ENCODE measurements at places on chromosomes 5 and 9.

- no peak for DNase-seq
Observed at GRCh38 chr5:5039918-5040317, 100.2 kb upstream of the ADAMTS16 start.

GRCh38 chr9:68476847-68477246 is 63.8 kb downstream of the TMEM252 start:
- no peak for DNase-seq

GRCh38 chr5:143657647-143658285 is 154.2 kb upstream of the HMHB1 start:
- no peak for DNase-seq

DNA sequence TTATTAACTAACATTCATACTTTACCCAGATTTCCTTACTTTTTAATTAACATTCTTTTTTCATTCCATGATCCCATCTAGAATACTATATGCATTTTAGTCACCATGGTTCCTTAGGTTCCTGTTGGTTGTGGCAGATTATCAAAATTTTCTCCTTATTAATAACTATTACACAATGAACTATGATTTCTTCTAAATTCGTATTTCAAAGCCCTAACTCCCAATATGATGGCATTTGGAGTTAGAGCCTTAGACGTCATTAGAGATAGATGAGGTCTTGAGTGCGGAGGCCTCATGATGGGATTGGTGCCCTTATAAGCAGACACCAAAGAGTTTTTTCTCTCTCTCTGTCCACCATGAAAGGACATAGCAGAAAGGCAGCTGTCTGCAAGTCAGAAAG is 485.4 kb downstream of the TLR4 start:
- DNase-seq: no peak

DNA sequence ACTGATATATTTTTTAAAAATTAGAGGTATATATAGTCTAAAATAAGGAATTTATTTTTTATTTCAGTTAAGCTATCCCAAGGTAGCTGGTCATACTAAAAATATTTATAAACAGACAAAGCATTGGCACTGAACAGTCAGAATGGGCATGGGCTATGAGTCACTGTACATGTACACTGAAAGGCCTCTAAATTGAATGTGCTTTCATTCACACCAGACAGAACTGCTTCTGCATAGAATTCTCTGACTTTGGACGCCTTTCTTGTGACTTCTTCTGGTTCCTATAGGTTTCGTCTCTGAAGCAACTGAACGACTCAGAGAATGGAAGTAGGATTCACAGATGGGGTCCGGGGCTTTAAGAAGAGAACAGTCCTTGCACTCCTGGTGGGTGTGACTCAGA is 394.8 kb upstream of the MEF2C start:
- peak; percentile 21 for DNase-seq

GRCh38 chr5:132686193-132686592 is 12.4 kb downstream of the IL4 start:
- no peak for DNase-seq

- DNase-seq: no peak
Observed at GRCh38 chr9:85876628-85877027, 64.3 kb upstream of the NAA35 start.

DNA sequence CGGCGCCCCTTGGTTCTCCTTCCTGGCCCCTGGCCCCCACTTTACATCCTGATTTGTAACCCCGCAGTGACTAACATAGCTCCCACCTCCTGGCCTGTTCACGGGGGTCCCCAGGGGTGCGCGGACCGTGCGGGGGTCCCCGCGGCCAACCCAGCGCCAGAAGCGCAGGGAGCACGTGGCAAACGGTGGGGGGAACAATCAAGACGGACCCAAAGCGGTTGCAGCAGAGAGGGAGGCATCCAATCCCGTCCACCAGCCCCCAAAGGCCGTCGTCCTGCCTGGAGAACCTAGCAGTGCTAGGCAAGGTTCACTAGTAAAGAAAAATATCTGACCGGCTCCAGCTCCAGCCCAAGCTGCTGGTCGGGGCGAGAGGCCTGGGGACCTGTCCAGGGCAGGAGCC is 201.5 kb downstream of the AUH start:
- DNase-seq: no peak

DNA sequence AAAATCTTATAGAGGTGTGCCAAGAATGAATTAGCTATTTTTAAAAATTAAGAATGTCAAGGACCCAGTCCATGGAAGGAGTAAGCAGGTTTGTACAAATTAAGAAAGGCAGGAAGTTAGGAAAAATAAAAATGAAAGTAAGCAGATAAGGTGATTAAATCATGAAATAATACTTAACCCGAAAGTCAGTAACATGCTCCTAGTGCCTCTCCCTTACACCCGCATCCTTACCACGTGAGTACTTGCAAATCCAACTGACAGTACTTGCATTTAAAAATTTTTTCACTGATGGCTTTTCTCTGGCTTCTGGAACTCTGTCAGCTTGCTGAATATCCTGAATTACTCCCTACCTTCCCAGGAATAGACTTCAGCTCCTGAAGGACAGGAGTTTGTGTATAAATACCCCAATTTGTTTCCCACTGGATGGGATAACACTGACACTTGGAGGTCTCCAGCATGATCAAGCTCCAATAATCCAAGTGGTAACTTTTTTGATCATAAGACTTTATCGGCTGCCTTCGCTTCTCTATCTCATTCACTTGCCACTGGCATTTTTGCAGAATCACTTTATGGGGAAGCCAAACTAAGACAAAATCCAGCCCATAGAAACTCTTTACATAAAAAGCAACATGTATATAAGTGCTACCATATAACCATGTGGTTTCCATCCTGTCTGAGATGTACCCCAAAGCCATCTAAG is 41.6 kb upstream of the RICTOR start:
- DNase-seq: no peak

- DNase-seq: no peak
Observed at GRCh38 chr9:94772639-94773303, 46.3 kb downstream of the AOPEP start.

- DNase-seq: no peak
Observed at GRCh38 chr5:52804981-52805380, 17.3 kb downstream of the ITGA1 start.

GRCh38 chr9:80157561-80157983 is 585.8 kb downstream of the TLE4 start:
- DNase-seq: no peak

- no peak for DNase-seq
Observed at GRCh38 chr5:149423049-149423793, 44.1 kb upstream of the IL17B start.

DNA sequence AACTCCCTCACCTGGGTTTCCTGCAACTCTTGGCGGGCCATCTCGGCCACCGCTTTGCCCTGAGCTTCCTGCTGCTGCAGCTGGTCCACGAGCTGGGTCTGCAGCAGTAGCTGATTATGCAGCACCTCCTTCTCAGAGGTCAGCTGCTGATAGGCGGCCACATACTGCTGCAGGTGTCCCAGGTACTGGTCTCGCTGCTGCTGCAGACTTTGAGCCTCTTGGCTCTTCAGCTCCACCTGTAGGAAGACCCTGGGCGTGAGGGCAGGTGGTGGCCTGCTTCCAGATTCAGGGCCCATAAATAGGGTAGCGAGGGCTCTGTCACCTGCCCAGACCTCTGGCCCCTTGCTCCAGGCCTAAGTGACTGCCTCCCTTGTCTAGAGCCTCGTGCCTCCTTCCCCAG is 16.7 kb downstream of the GOLGA2 start:
- no peak for DNase-seq

DNA sequence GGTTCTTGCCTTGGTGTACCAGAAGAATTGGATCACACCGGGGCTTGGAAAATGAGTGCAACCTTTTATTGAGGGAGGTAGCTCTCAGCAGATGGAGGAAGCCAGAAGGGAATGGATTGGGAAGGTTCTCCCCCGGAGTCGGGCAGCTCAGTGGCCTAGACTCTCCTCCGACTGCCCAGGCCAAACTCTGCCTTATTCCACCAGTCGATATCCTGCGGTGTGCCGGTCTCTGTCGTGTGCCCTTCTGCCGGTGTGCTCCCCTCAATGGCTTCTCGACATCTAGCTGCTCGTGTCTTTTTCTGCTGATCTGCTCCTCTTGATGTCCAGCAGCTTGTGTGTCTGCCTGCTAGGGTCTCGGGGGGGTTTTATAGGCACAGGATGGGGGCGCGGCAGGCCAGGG is 87.4 kb upstream of the CCL21 start:
- no peak for DNase-seq

- DNase-seq: no peak
Observed at GRCh38 chr9:129524582-129525270, 96.2 kb downstream of the C9orf50 start.

DNA sequence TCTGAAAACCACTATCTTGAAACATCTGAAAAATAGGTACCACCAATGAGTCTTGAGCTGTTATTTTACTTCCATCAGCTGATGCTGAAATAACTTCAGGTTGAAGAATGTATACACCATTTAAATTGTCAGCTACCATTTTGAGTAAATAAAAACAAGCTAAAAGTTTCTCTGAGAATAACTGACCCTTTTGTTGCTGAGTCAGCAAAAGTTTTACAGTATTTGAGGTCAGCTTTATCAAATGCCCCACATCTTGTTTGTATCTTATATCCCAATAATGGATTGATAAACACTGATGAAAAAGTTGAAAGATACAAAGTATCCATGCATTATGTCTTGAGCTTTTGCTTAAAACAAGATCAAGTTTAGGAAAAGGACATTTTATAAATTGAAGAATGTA is 22.8 kb downstream of the CPLANE1 start:
- DNase-seq: no peak

DNA sequence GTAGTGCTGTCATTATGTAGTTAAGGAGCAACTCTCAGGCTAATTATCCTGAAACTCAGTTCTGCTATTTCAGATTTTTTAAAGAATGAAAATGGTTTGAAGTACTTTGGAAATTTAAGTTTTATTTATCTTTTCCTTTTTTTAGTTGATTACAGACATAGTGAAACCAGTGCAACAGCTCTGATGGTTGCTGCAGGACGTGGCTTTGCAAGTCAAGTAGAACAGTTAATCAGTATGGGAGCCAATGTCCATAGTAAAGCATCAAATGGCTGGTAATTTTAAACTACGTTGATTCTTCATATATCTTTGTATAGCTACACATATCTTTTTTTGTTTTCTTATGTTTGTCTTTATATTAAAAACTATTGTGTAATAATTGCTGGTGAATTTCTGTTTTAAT is 34.9 kb downstream of the YTHDC2 start:
- DNase-seq: no peak

GRCh38 chr9:34771007-34771406 is 61.1 kb upstream of the CCL21 start:
- DNase-seq: no peak

DNA sequence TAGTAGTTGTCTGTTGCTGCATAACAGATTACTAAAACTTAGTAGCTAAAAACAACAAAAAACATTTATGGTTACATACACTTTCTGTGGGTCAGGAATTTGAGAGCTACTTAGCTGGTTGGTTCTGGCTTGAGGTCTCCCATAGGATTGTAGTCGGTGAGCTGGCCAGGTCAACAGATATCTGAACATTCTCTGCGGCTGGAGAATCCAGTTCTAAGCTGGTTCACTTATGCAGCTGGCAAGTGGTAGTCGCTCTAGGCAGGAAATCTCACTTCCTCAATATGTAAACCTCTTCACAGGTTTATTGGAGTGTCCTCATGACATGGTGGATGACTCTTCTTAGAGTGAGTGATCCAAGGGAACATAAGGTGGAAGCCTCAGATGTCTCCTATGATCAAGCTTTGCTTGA is 65.7 kb upstream of the TNFAIP8 start:
- no peak for DNase-seq

GRCh38 chr9:3534614-3535404 is 9.0 kb upstream of the RFX3 start:
- no peak for DNase-seq

- DNase-seq: no peak
Observed at GRCh38 chr5:82847562-82847961, 229.6 kb downstream of the TMEM167A start.

DNA sequence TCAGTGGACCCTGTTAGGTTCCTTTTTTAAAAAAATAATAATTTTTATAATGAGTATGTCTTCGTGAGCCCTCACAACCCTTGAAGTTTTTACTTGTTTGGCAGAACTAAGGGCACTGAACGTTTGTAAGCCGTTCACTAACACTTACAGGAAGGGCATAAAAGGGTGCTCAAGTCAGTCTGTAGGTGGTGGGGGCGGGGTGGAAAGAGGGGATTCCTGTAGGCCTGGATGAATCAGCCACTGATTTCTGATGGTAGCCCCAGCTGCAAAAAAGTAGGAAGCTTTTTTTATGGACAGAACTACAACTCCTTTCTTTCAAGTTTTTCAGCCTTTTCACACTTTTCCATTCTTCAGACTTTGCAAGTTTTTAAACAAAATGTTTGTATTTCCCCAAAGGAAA is 35.8 kb downstream of the PIK3R1 start:
- DNase-seq: no peak

DNA sequence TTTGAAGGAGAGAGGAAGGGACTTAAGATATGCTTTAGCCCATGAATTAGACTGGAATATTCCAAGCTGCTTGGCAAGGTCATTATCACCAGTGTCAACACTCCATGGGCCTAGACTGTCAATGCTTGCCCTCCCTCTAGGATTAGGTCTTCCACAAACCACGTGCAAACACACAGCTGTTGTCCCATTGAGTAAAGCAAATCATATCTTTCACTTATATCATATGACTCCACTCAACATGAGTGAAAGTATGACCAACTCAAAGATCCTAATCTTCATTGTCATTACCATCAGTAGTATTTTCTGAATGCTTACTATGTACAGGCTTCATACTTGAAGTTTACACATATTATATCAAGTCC is 57.0 kb upstream of the GRAMD2B start:
- DNase-seq: no peak

DNA sequence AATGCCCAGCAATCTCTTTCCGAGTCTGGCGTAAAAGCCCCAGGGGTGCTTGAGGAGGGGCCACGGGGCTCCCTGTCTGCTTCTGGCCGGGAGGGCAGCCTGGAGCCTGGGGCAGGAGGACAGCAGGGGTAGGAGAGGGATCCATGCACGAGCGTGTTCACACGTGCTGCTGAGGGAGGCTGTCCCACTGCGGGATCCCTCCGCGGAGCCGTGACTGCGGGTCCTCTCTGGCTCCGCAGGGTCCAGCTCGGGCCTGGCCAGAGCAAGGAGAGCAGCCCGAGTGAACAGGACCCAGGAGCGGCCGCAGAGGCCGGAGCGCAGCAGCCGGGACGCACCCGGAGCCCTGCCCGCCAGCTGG is 78.4 kb downstream of the ZNF354C start:
- DNase-seq: no peak
